ENCODE measurements at places on chromosomes 13 and 19.

GRCh38 chr19:1575323-1576241 is 7.5 kb upstream of the MEX3D start:
- no peak for DNase-seq

DNA sequence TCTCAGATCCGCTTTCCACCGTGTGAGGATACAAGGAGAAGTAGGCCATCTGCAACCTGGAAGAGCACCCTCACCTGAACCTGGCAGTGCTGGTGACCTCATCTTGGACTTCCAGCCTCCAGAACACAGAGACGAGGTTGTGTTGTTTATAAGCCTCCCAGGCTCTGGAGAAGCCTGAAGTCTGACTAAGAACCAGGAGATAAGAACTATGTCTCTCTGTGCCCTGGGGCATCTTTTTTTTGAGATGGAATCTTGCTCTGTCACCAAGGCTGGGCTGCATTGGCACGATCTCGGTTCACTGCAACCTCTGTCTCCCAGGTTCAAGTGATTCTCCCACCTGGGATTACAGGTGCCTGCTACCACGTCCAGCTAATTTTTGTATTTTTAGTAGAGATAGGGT is 14.5 kb downstream of the FCGBP start:
- no peak for DNase-seq

- DNase-seq: no peak
Observed at GRCh38 chr13:98285852-98286594, 109.0 kb upstream of the RNF113B start.

DNA sequence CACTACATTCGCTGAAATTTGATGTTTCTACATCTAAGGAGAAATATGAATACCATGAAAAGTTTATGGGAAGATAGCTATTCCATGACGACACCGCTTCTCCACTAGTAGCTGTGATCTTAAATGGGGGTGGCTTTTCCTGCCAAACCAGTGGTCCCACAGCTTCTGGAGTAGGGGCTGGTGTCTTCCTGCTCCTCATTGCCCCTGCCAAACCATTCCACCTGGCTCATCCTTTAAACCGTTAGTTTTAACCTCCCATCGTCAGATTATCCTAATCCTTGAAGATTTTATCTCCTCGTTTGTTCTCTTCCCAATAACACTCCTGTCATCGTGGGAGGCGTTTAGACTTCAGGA is 568 bp upstream of the ZNF230 start:
- DNase-seq: no peak

GRCh38 chr13:27942972-27943371 is 23.2 kb downstream of the PDX1 start:
- no peak for DNase-seq

GRCh38 chr13:77724092-77724491 is 26.6 kb downstream of the SLAIN1 start:
- DNase-seq: no peak

DNA sequence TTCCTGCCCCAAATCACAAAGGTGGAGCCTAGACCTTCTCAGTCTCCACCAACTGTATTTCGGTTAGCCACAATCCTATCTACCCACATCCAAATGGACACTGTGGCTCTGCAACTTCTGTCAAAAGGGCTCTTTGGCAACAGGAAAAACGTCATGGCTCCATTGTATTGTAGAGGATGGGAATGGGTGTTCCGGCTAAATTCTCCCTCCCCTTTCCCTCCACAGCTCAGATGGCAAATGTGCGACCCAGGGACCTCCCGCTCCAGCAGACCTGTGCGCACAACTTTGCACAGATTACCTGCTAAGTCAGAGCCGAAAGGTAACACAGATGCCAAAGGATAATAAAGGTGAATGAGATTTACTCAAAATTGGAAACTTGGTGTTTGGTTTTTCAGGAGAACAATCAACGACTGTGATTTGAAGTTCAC is 968 bp upstream of the KL start:
- DNase-seq: no peak

DNA sequence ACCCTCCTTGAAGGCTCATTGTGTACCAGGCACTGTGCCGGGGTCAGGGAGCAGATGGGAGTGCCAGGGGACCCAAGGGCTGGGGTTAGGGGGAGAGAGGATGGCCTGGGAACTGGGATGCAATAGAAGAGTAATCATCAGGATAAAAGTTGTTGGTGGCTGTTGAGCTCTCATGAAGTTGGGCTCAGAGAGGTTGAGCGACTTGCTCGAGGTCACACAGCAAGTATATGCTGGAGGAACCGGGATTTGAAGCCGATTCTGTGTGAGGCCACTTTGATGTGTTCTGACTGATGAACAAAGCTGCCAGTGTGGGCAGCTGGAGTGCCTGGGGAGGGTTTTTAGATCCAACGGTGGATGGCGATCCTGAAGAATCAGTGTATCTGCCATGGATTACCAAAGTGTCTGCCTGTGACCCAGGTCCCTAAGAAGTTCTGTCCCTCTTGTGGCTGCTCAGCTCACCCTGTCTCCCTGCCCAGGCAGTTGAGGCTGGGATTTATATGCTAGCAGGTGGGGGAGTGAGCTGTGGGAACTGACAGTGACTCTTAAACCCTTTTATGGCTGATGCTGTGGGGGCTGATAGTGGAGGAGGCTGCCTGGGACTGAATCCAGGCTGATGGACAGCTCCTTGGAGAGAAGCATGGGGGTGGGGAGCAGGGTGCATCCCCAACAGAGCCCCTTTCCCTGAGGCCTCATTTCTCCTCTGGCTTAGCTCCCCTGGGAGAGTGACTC is 8.3 kb downstream of the ARHGEF18 start:
- no peak for DNase-seq

- no peak for DNase-seq
Observed at GRCh38 chr13:95221971-95222732, 79.1 kb downstream of the ABCC4 start.

DNA sequence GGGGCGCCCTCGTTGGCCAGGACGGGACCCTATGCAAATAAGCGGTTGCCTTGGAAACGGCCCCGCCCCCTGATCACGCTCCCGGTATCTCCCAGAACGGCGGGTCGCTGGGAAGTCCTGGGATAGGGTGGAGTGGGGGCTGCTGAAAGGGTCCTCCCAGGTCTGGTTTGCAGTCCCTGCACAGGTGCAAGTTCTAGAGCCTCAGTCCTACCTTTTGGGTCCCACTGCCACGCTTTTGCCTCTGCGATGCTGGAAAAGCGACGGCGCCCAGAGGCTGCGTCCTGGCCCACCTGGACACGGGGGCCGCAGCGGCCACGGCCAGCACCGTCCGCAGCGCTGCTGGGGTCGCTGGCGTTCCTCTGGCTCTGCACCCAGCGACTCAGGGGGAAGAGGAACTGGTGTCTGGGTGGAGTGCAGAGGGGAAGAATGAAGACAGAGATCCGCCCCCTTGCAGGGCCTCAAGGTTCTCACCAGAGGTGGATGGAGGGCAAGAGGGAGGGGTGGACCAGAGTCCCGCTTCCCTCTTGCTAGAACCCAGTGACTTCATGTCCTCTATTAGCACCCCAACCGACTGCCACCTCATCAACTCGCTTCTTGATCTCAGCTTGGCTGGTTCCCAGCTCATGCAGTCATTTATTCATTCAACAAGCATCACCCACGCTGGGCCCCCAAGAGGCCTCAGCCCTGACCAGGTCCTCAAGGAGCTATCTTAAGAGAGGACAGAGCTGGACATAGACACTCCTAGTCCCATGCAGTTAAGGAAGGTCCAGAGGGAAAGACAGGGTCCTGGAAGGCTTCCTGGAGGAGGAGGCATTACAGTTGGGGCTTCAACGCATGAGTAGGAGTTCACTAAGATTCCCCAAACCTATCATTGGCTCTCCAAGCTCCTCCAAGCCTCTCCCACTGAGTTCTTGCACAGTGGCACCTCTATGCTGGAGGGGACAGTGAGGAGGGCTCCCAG is at the start of gene LRRC25:
Gene LRRC25 (minus strand): TSS at position 381 of the 961 bp plus-strand sequence. CDS start 659 bp downstream, outside the sequence.
- DNase-seq: no peak

GRCh38 chr13:89930861-89931260 is 1416.6 kb upstream of the MIR17HG start:
- DNase-seq: no peak

DNA sequence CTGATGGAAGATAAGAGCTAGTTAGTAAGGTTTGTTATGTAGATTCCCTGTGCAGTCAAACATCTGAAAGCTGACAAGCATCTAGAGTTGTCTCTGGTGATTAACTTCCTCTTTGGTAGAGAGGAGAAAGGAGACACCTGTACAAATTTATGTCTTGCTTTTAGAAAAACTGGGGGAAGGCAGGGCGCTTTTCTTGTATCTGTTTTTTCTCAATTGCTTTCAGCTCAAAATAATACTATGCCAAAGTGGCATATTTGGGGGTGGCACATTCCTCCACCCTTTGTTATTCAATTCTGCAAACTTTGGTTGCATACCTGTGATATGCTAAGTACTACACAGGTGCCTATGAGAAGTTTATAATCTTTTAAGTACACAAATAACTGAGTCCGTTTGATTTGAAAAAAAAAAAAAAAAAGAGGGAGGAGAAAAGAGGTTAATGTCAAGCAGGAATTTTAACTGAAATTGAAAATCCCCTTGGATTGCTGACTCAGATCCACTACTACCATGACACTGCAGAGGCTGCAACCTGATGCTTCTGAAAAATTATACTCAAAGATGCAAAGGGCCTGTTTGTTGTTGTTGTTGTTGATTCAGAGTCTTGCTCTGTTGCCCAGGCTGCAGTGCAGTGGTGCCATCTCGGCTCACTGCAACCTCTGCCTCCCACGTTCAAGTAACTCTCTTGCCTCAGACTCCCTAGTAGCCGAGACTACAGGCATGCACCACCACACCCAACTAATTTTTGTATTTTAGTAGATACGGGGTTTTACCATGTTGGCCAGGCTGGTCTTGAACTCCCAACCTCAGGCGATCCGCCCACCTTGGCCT is 164.8 kb upstream of the NBEA start:
- no peak for DNase-seq

DNA sequence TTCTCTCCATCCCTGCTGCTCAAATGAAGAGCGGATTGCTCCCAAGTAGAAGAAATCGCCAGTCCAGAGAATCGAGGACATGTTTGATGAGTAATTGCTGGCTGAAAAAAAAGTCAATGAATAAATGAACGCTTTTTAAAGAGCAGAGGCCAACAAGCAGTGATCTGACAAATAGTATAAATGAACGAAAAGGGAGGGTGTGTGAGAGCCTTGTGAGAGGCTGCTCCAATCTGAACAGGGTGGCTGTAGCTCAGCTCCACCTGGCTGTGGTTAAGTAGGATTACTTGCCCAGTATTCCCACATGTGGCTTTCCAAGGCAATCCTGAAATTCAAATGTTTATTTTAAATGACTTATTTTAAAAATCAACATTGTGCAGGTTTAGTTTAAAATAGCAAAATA is 117.1 kb downstream of the TSHZ3 start:
- DNase-seq: no peak

- no peak for DNase-seq
Observed at GRCh38 chr19:57633832-57634131, 814 bp downstream of the ZNF211 start.
